Stimulated activated naive CD4-positive, alpha-beta T cell (primary cell): ENCODE measurements at places on chromosomes 6 and 20.

DNA sequence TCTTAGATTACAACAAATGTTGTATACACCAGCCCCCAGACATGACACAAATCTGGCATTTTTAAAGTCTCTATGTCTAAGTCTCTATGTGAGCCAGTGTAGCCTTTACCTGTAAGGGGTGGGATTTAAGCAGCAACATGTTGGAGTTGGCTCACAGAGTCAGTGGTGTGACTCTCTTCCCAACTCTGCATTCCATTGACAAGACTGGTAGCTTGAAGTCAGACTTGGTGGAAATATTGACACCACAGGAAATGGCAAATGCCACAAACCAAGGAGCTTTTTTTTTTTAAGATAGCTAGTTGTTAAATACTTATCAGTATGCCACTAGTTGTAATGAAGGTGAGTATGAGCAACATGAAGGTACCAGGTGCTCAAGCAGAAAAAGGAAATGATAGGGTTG, 103.1 kb upstream of the SMLR1 start:
- DNase-seq, result no peak

GRCh38 chr20:40082436-40082835, 606.6 kb downstream of the MAFB start:
- DNase-seq, result no peak

DNA sequence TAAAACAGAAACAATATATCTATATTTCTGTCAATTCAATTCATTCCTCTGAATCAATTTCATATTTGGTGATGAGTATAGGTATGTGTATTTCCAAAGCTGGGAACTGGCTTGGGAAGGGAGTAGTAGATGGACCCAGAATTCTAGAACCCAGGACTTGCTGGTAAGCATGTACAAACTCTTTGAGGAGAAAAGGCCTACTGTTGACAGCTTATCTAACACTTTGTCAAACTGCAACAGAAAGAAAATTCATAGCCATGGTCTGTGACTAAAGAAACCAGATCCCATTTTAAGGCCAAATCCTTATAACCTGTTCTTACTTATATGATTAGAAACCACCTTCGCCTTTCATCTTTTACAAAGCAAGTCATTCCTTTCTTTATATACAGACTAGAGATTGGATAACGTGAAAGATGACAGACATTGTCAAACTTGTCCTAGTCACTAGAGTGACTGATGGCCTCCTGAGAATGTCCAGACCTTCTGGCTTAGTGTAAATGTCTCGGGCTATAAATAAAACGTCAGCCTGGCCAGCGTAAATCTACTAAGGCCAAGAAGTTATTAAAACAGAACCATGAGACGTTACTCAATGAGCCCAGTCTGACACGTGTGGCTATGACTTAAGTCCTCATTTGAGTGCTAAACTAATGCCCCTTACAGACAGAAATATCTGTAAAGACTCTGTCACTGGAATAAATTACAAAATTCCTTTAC, 152.3 kb downstream of the ALDH8A1 start:
- DNase-seq, result no peak

DNA sequence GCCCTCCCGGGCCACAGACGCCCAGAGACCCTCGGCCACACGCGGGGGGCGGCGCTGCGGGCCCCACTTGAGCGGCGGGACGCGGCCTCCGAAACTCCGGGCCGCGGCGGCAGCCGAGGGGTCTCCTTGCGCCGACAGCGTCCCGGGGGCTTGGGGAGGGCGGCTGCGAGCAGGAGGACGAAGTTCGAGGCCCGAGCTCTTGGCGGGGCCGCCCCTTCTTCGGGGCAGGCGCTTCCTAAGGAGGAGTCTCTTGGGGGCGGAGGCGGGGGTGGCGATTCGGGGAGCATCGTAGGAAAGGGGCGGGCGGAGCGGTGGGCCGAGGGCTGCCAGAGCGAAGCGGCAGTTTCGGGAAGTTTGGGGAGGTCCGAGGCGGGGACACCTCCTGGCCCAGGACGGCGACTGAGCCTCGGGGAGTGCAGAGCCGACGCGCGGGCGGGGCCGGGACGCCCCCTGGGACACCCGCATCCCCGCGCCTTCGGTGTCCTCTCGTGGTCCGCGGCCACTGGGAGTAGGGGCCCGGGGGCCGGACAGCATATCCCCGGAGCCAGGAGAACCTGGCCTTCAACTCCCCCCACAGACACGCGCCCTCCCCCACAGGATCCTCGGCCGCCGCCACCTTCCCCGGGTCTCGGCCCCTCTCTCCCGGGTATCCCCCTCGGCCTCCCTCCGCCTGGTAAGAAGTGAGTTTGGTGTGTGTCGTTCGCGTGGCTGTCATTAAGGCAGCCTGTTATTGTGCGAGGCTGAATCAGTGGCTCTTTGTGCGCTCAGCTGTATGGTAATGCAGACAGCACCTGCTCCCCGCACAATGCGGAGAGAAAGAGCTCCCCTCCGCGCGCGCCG, 613 bp upstream of the DLL1 start:
- DNase-seq, result peak; percentile 29

GRCh38 chr6:183668-184067, 108.6 kb upstream of the DUSP22 start:
- DNase-seq, result no peak

- DNase-seq, result no peak
Observed at GRCh38 chr6:101543796-101544195, 150.3 kb downstream of the GRIK2 start.

- no peak for DNase-seq
Observed at GRCh38 chr20:48128436-48128835, 343.2 kb upstream of the SULF2 start.

GRCh38 chr6:138795809-138796603, at the start of gene ECT2L:
Gene ECT2L, plus strand, starts transcription at chr6:138796087. Its CDS starts 17,188 bp downstream, at chr6:138813275.
- DNase-seq, result no peak

GRCh38 chr6:2327591-2327990, 82.2 kb upstream of the GMDS start:
- DNase-seq, result no peak

- peak; percentile 55 for DNase-seq
Observed at GRCh38 chr20:25042531-25043498, 15.1 kb downstream of the ACSS1 start.

GRCh38 chr6:144298194-144298593, 13.1 kb downstream of the UTRN start:
- no peak for DNase-seq

- no peak for DNase-seq
Observed at GRCh38 chr20:431012-431904, 23.2 kb downstream of the RBCK1 start.

- no peak for DNase-seq
Observed at GRCh38 chr20:32911355-32911754, 52.6 kb downstream of the EFCAB8 start.

- DNase-seq, result no peak
Observed at GRCh38 chr6:56706981-56707726, 64.5 kb upstream of the DST start.

- no peak for DNase-seq
Observed at GRCh38 chr20:3686867-3687321, 5.1 kb upstream of the ADAM33 start.

- DNase-seq, result no peak
Observed at GRCh38 chr6:75204959-75205775, 686 bp downstream of the COL12A1 start.

DNA sequence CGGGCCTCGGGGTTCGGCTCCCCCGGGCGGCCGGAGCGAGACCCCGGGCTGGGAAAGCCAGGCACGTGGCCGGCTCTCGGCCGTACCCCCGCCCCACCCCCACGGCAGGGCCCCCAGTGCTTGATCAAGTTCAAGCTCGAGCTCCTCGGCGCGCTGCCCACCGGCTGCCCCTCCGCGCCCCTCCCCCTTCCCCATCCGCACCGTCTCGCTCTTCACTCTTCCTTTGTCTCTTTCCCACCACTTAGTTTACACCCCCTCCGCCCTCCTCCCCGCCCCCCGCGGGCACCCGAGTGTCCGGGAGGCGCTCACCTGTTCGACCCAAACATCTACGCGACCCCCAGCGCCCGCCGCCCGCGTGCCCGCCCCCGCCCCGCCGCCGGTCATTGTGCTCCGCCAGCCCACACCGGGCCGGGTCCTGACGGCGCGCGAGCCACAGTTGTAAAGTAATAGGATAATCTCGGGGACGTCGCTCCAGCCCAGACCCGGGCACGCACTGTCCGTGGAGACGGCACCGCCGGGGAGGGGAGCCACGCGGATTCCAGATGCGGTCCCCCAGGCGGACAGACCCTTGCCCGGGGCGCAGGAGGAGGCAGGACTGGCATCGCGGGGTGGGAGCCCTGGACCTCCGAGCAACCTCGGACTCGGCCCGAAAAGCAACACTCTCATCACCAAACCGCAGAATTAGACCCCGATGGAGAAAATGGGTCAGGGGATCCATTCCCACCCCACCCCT, 100.7 kb downstream of the NOL4L start:
- DNase-seq, result no peak

DNA sequence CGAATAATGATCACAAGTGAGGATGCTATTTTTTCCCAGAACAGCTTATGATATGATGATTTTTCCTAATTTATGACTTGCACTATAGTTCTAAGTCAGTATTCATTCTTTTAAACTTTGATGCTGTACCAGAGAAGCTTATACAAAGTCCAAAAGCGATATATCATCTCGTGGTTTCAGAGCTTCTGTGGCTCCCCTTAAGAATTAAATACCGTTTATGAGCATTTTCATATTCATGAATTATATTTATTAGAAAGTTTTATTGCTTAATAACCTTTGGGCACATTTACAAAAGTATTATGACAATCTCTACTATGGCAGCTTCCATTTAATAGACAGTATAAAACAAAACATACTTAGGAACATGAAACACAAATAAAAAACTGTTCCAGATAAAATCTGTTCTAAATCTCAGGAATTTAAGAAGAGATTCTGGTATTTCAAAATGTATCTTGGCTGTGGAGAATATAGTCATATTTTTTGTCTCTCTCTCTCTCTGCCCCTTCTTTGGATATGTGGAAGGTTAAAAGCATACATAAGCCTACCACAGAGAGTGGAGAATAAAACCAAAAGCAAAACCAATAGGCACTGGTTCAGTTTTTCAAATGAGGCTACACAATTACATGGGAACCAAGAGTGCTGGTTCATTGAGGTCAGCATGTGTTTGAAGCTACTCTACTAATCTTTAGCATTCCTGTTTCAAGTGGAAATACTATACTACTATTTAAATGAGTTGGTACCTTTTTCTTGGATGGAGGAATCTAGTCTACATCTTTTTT, 884.5 kb upstream of the GJE1 start:
- no peak for DNase-seq

GRCh38 chr6:129510950-129511349, 199.0 kb downstream of the ARHGAP18 start:
- no peak for DNase-seq

DNA sequence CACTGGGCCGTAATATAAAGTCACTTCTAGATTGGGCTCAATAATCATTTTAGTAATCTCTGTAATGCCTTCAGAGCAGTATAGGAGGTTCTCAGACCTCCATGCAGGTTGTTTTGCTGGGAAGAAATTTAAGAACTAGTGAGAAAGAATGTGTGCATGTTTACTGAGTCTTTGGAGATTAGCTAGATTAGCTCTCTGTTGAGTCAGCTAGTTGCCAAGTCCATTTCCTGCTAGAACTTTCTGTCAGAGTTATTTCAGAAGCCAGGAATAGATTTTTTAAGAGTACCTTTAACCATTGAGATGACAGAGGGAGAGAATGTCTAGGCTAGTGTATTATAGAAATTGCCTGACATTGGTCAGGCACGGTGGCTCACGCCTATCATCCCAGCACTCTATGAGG, 33.3 kb downstream of the ORC3 start:
- no peak for DNase-seq

DNA sequence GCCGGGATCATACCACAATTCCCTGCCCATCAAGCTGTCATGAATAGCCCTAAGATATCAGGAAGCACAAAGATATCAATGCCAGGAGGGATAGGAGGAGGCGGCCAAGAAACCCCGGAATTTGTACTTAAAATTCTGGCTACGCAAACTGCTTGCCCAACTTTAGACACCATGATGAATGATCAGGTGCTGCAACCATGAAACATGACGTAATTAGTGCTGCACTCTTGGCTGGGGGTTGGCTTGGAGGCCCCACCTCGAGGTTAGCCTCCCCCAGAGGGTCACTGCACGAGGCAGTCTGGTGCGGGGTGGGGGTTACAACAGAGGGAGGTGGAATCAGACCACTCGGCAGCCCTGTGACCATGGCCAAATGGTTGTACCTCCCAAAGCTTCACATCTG, 8.9 kb downstream of the SIRPA start:
- DNase-seq, result no peak

DNA sequence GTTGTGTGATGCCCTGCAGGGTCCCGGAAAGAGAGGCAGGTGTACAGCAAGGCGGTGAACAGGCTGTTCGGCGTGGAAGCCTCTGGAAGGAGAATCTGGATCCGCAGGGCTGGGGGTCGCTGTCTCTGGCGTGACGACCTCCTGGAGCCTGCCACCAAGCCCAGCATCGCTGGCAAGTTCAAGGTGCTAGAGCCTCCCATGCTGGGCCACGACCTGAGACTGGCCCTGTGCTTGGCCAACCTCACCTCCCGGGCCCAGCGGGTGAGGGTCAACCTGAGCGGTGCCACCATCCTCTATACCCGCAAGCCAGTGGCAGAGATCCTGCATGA, 36.5 kb downstream of the TGM6 start:
- DNase-seq, result no peak

DNA sequence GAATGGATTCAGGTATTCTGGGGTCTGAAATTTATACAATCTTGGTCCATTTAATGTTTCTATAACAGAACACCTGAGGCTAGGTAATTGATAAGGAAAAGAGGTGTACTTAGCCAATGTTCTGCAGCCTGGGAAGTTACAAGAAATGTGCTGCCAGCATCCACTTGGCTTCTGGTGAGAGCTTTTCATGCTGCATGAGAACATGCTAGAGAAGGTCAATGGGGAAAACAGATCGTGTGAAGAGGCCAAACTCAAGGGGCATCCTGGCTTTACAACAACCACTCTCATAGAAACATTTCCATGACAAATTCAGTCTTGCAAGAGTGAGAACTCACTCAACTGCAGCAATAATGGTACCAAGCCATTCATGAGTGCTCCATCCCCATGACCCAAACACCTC, 16.8 kb downstream of the IL22RA2 start:
- DNase-seq, result no peak

DNA sequence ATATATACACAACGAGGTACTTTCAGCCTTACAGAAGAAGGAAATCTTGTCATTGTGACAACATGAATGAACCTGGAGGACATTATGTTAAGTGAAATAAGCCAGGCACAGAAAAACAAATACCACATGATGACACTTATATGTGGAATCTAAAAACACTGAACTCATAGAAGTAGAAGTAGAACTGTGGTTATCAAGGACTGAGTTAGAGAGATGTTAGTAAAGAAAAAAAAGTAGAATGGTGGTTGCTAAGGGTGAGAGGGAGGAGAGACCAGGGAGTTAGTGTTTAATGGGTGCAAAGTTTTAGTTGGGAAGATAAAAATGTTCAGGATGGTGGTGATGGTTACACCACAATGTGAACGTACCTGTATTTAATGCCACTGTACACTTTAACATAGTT, 4.8 kb upstream of the STX11 start:
- DNase-seq, result no peak

- DNase-seq, result no peak
Observed at GRCh38 chr6:109821428-109821827, 130.3 kb downstream of the FIG4 start.

- no peak for DNase-seq
Observed at GRCh38 chr6:57201718-57202117, 20.4 kb downstream of the RAB23 start.
